Amygdala (tissue), 56 donors: ENCODE measurements at places on chromosomes 16 and 17.

GRCh38 chr17:44280392-44280937 lies 12.5 kb upstream of the SLC4A1 start:
- no peak for DNase-seq

GRCh38 chr17:41547921-41548843 lies 20.1 kb upstream of the KRT19 start:
- peak; percentile 4 for DNase-seq

DNA sequence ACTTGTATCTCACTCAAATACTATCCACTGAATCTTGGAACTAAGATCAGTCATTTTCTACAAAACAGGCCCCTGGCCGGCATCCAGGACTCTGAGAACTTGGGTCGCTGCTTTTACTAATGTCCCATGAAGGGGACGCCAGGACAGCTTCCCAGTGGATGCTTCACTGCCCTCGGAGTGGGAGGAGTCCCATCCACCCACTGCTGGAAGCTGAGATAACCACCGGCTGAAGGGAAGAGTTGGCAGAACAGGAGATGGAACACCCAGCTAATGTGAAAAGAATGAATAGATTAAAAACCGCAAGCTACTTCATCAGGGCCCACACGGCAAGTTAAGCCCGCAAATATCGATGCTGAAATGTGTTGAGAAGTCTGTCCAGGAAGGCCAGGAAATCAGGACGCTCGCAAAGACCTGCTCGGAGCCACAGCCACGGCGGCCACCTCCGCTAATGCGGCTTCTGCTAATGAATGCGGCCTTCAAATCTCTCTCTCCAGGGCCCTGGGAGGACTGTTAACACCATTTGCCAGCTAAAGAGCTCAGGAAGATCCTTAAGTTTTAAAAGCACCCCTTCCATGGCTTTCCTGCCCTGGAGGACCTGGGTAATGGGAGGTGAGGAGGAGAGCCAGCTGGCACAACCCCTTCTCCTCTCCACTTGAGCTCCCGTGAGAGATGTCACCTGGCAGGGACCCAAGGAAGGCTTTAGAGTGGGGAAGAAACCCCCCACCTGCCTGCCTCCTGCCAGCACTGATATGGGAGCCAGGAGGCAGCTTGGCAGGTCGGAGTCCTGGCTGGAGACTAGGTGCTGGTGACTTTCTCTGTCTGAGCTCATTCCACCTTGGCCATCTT lies 226.6 kb upstream of the RPL38 start:
- DNase-seq, result no peak

DNA sequence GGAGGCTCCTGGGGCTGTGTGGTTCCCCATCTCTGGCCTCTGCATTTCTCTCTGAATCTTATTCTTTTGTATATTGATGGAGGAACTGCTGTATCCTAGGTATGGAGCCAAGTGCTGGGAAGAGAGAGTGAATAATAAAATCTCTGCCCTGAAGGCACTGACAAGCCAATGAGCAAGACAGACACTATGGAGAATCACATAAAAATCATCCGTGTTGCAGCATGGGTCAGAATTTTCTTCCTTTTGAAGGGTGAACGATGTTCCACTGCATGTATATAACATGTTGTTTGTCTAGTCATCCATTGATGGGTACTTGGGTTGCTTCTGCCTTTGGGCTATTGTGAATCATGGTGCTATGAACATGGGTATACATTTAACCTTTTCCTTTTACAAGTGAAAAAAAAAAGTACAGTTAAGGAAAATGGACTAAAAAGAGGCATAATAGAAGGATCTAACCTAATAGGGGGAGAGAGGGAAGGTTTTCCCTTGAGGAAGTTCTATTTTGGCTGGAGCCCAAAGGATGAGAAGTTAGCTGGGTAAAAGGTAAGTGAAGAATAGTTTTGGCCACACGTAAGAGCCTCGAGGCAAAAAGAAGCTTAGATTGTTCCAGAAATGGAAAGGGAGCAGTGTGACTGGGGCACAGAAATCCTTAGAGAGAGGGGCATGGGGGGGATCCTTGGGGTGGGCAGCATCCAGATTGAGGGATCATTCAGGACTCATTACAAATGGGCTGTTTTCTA lies 32.3 kb upstream of the GNA13 start:
- no peak for DNase-seq

DNA sequence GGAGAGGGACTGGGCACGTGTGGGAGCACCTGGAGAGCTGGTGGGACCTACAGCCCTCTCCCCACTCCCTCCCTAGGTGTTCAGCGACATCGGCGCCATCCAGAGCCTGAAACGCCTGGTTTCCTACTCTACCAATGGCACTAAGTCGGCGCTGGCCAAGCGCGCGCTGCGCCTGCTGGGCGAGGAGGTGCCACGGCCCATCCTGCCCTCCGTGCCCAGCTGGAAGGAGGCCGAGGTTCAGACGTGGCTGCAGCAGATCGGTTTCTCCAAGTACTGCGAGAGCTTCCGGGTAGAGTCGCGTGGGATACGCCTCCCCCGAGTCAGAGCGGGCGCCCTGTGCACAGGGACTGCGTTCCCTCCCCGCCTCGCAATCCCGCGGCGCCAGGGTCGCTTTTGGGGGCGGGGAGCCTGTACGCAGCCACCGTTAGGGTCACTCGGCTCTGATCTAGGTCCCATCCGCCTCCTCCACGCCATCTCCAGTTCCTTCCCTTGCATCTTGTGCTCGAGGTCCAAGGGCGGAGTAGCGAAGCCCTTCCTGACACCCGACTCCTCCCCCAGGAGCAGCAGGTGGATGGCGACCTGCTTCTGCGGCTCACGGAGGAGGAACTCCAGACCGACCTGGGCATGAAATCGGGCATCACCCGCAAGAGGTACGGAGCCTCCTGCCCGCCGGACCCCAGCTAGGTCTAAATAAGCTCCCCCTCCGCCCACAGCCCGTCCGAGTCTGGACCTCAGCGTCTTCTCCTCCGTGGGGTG lies 13.0 kb downstream of the SARM1 start:
- no peak for DNase-seq

DNA sequence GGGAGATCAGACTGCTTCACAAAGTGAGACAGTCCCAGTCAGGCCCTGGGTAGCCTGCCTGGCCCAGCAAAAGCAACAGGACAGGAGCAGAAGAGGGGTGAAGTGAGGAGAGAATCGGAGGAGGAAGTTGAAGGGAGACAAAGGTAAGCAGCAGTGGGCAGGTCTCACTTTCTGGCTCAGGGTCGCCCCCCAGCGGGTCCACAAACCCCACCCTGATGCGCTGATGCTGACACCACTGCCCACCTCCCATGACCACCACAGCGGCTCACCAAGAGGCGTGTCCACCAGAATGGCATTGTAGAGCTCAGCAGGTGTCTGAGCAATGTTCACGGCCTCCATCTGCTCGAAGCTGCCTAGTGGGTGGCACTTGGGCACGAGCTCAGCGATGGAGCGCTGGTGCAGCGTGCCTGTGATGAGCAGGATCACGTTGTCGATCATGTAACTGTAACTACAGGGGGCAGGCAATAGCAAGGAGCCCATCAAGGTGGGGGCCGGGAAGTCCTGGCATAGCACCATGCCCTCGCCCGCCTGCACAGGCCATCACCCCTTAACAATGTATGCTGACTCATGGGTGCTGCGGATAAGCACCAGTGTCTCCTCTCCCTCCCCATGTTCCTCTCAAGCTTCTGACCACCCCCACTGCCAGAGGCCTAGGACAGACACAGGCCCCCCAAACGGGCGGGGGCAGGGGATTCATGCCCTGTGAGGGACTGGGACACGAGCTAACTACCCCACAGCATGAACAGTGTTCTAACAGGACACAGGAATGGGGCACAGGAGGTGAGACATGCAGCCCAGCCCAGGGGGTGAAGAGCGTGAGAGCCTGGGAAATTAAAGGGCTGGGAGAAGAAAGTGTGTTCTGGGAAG lies 13.6 kb downstream of the HSD11B2 start:
- DNase-seq, result no peak

DNA sequence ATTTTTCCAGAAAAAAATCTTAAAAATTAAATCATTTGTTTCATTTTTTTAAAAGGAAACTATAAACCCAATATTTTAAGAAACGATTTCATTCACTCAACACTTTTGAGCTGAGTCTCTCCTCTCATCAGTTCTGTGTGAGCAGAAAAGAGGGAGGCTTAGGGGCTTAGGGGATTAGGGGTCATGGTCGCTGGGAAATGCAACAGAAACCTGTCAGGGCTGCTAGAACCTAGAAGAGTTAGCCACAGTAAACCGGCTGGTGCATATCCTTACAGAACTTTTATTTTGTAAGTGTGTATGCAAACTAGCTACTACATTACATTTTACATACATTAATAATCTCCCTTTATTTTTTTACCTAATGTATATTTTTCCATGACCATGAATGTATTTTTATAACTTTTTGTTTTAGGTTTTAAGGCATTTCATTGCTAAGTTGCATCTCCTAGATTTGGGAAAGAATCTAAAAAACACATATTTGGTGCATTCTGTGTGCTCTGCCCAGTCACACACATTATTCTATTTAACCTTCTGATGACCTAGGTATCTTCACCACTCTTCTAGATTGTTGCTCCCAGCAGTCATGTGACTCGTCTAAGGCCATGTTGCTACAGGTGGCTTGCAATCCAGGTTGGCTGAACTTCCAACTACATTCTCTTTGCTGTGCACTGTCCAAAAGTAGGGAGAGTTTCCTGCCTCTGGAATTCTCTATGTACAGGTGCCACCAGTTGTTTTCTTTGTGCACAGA lies 24.4 kb downstream of the TBC1D3B start:
- no peak for DNase-seq

DNA sequence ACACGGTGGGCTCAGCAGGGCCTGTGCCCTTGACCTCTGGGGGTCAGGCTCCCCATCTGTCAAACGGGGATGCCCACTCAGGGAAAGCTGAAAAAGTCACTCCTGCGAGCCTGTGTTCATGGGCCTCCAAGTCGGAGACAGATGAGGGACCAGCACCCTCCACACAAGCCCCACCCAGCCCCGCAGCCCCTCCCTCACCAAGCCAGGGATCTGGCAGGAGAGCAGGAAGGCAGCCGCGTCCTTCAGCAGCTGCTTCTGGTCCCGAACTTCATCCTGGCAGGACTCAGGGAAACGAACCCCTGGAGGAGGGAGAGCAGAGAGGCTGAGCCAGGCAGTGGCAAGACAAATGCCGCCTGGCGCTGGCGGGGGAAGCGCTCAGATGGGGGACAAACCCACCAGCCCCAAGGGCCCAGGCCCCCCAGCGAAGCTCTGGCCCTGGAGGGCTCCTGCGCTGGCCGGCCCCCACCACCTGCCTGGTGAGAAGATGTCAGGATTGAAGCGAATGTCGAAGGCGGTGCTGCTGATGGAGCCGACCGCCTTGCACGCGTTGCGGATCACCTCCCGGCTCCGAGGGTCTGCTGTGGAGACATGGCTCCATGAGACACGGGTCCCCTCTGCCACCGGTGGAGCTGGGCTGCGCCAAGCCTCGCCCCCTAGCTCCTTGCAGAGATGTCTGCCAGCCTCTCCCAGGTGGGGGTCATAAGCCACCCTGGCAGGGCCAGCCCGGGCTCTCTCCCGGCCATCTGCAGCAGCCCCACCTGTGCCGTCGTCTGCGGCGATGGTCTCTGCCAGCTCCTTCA lies 15.4 kb downstream of the CLUH start:
- DNase-seq, result no peak

GRCh38 chr16:89253548-89254287 lies 36.2 kb downstream of the ZNF778 start:
- DNase-seq, result no peak

DNA sequence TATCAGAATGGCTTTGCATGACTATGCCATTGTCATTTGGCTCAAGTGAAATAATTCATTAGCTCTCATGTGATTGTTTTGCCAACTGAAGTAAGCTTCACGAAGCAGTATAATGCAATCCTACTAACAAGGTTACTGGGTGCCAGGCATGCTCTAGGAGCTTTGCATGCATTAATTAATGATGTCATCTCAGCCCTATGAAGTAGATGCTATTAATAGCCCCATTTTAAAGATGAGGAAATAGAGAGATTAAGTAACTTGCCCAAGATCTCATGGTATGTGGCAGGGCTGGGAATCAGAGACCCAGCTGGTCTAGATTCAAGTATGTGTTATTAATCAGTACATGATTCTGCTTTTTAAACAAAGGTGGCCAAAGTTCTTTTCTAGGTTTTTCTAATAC lies 14.1 kb downstream of the KRT39 start:
- DNase-seq, result no peak

- no peak for DNase-seq
Measured at GRCh38 chr17:48012654-48013053, 24.9 kb downstream of the COPZ2 start.

DNA sequence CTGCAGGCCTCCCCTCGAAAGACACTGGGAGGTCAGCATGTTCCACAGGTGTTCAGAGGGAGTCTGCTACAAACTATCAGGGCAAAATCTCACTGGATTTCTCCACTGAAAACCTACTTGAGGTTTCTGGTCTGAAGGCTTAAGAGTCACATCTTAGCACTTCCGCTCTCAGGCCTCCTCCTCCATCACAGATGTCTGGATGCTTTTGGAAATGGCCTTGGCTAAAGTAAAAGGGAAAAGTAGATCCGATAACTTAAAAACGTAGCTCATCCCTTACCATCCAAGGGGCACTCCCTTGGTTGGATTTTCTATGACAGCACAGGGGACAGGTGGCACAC lies 14.4 kb downstream of the GINS2 start:
- no peak for DNase-seq

GRCh38 chr16:56787167-56787566 lies 57.2 kb downstream of the NUP93 start:
- DNase-seq, result no peak

- no peak for DNase-seq
Measured at GRCh38 chr16:50246299-50247122, 19.8 kb upstream of the ADCY7 start.

- no peak for DNase-seq
Measured at GRCh38 chr17:29586676-29587469, 2.6 kb downstream of the GIT1 start.

GRCh38 chr17:62073993-62074392 lies 8.9 kb upstream of the MED13 start:
- DNase-seq, result no peak

DNA sequence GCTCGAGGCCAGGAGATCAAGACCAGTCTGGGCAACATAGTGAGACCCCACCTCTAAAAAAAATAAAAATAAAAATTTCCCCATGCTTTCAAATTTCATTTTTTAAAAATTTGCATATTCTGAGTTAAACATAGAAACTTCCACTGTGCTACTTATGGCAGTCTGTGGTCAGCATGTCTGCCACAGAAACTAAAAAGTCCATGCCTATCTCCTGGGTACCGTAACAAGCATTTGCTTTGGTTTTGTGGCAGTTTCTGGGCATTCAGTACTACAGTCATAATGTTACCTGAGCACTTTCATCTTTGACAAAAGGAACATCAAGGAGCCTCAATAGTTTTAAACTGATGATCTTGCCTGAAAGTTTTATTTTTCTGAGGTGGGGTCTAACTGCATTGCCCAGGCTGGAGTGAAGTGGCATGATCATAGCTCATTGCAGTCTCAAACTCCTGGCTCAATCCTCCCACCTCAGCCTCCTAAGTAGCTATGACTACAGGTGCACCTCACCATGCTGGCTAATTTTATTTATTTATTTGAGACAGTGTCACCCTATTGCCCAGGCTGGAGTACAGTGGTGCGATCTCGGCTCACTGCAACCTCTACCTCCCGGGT lies 13.2 kb upstream of the ITGA2B start:
- DNase-seq, result no peak

- DNase-seq, result no peak
Measured at GRCh38 chr16:31016018-31016417, 5.6 kb upstream of the STX1B start.

- DNase-seq, result no peak
Measured at GRCh38 chr16:9903-10665, 43.3 kb downstream of the POLR3K start.

- DNase-seq, result peak; percentile 77
Measured at GRCh38 chr16:4402439-4403132, 13.8 kb downstream of the CORO7 start.

- DNase-seq, result no peak
Measured at GRCh38 chr17:78689029-78689428, 93.0 kb downstream of the CYTH1 start.

GRCh38 chr16:86882586-86883280 lies 304.4 kb downstream of the FOXL1 start:
- no peak for DNase-seq
